ENCODE measurements at places on chromosomes 11 and 22.

- no peak for DNase-seq
Measured at GRCh38 chr11:36953976-36954375, 355.9 kb upstream of the RAG2 start.

- no peak for DNase-seq
Measured at GRCh38 chr11:34988294-34989255, 72.2 kb downstream of the PDHX start.

- no peak for DNase-seq
Measured at GRCh38 chr11:6142936-6143335, 27.2 kb downstream of the OR52B2 start.

DNA sequence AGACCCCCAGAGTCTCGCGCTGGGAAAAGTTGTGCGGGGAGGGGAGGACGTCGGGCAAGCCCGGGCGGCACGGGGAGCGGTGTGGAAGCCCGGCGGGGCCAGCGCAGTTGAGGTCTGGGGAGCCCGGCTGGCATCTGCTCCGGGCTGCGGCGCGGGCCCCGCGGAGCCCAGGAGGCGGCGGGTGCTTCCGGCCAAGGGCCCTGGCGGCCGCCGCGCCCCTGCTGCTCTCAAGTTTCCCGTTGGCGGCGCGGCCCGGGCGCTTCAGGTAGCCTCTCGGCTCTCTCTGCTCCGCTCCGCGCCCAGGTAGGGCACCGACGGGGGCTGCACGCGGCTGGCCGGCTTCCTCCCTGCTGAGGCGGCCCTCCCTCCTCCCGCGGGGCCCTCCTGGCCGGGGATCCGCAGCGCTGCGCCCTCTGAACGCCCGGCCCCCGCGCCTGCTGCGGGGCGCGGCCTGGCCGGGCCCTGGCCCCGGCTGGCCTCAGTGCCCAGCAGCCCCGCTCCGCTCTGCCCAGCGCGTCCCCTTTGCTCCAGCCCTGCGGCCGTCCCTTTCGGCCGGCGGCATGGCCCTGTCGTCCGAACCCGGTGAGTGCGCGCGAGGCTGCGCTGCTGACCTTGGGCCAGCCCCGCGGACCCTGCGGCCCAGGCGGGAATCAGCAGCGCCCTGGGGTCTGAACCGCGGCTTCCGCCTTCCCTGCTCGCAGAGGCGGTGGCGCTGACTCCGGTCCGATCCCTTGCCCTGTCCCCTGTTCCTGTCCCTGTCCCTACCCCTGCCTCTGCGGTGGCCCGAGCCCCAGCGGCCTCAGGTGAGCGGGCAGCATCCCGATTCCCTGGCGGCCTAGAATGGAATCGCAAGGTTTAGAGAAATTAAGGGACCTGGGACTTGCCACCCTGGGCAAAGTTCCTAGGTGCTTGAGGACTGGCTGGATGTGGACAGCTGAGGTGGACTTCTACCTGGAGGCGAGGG, 4.3 kb upstream of the AMPD3 start:
- DNase-seq, result no peak

- DNase-seq, result no peak
Measured at GRCh38 chr22:45656577-45656976, 15.1 kb upstream of the ATXN10 start.

GRCh38 chr11:70072461-70072860, 5.7 kb upstream of the ANO1 start:
- DNase-seq, result no peak

DNA sequence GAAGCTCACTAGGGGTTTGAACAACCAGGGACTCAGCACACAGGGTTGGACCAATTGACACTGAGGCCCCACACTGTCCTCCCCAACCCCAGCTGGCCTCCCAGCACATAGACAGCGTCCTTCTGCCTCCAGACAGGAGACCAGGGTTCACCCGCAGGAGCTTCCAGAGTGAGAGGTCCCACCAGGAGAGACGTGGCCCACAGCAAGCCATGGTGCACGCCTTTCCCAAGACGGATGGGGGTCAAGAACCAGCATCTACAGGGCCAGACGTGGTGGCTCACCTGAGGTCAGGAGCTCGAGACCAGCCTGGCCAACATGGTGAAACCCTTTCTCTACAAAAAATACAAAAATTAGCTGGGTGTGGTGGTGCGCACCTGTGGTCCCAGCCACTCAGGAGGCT, 12.1 kb upstream of the SIGIRR start:
- no peak for DNase-seq

DNA sequence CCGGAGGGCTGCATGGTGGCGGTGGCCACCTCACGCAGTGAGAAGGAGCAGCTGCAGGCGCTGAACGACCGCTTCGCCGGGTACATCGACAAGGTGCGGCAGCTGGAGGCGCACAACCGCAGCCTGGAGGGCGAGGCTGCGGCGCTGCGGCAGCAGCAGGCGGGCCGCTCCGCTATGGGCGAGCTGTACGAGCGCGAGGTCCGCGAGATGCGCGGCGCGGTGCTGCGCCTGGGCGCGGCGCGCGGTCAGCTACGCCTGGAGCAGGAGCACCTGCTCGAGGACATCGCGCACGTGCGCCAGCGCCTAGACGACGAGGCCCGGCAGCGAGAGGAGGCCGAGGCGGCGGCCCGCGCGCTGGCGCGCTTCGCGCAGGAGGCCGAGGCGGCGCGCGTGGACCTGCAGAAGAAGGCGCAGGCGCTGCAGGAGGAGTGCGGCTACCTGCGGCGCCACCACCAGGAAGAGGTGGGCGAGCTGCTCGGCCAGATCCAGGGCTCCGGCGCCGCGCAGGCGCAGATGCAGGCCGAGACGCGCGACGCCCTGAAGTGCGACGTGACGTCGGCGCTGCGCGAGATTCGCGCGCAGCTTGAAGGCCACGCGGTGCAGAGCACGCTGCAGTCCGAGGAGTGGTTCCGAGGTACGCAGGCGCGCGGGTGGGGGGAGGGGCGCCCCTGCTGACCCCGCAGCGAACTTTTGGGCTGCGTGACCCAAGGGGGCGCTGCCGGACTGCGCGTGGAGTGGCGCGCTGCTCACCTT, 670 bp downstream of the NEFH start:
- DNase-seq, result no peak

GRCh38 chr11:19519912-19520641, 192.6 kb upstream of the NAV2 start:
- no peak for DNase-seq

GRCh38 chr11:35436581-35437250, 17.4 kb upstream of the SLC1A2 start:
- no peak for DNase-seq

DNA sequence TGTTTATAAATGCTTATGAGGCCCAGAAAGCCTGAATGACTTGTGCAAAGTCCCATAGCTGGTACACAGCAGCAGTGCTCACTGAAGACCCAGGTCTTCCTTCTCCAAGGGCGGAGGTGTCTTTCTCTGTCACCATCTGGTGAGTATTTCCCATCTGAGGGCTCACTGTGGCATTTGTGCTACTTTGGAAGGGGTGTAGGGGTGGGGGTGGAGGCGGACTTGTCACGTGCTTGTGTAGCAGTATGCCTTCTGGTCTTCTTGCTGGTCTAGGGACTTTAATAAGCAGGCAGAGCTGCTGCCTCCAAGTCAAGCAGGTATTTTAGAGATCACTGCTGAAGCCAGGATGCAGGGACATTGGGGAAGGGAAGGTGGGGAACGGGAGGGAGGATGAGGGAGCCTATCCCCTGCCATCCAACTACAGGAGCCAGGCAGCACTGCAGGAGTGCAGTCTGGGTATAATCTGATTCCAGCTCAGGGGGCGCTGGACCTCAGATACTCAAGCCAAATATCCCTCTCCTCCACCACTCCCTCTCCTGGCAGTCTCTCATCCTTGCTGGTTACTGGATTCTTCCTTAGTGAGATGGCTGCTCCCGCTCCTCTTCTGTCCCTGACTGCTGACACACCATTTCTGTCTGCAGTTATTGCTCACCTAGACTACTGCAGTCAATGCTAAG, 3.4 kb downstream of the ABCC8 start:
- DNase-seq, result no peak

GRCh38 chr11:13036235-13036634, 27.1 kb downstream of the RASSF10 start:
- no peak for DNase-seq

DNA sequence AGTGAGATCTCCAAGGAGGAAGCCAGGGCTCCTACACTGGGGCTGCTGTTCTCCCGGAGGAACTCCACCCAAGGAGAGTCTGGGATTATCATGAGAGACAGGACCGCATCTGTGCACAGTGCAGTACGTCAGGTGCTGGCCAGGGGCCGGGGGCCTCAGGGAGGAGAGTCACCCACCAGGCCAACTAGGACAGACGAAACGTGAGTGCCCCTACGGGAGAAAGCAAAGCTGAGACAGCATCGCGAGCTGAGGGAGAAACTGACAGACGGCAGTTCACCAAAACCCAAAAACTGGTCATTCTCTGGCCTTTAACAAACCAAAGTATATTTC, 273.4 kb downstream of the BRD1 start:
- DNase-seq, result no peak

DNA sequence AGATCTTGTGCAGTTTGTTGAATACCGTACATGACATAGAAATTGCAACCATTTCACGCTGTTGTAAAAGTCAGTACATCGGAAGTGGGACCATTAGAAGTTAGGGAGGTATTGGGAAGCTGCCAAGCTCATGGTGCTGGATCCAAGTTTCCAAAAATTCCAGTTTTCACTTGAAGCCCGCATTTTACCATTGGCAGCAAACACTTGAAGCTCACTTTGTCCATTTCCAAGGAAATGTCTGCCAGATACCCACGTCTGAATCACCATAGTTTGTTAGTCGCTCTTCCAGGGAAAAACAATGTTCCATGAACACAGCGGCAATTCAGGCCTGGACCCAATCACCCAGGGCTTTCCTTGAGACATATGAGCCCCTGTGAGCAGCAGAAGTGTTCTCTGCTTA, 22.6 kb upstream of the PARVB start:
- DNase-seq, result no peak

DNA sequence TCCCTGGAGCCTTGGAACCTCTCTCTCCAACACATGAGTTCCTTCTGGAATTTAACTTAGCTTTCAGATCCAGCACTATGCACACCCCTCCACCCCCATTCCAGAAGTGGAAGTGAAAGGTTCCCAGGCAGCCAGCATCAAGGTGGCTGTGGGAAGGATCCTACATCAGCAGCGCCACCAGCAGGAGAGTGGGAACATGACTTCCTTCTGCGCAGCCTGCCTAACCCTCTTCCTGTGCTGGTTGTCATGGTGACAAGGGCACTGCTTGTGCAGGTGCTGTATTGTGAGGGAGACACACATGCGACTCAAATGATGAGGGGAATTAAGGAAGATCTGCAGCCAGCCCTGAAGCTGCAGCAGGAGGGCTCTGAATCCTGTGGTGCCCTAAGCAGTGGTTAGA, 904.5 kb upstream of the API5 start:
- no peak for DNase-seq

DNA sequence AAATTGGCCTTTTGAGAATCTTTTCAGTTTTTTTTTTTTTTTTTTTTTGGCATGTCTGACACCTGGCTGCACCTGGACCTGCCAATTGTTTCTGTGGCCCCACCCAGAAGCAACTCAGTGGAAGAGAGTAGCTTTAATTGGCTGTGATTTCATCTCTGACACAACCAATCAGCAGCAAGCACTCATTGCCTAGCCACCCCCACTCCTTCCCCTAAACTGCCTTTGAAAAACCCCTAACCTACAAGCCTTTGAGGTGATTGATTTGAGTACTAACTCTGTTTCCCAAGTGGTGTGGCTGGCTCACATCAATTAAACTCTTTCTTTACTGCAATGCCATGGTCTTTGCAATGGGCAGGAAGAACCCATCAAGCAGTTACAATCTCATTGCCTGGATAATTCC, 98.2 kb upstream of the CHORDC1 start:
- DNase-seq, result no peak

- DNase-seq, result no peak
Measured at GRCh38 chr11:130999086-130999485, 82.8 kb upstream of the SNX19 start.

DNA sequence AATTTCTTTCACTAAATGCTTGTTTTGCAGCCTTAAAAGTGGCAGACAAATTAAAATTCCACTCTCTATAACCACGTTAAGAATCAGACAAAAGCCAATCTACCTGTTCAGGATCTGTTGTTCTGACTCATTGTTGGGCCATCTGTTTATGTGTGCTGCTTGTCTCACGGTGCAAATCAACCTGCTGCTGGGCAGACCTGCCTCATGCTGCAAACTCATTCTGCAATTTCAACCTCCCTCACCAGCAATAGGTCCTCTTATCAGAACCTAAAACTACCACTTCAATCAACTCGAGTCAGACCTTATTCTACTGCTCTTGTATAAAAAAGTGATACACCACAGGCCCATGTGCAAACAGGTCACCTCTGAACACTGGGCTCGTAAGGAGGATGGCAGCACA, 75.1 kb downstream of the LARGE2 start:
- DNase-seq, result no peak

- peak; percentile 68 for DNase-seq
Measured at GRCh38 chr11:69101115-69101791, 52.5 kb downstream of the TPCN2 start.

GRCh38 chr11:103898065-103898464, 138.4 kb upstream of the DDI1 start:
- no peak for DNase-seq

DNA sequence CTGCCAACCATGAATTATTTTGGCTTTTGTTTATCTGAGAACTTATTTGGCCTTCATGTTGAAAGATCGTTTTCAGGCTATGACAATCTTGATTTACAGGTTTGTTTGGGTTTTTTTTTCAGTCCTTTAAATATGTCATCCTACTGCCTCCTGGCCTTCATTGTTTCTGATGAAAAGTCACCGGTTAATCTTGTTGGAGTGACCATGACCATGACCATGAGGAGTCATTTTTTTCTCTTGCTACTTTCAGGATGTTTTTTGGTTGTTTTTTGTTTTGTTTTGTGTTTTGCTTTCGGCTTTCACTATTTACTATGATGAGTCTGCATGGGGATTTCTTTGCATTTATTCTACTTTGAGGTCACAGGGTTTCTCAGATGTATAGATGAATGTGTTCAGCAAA, 81.6 kb downstream of the BRD1 start:
- no peak for DNase-seq

DNA sequence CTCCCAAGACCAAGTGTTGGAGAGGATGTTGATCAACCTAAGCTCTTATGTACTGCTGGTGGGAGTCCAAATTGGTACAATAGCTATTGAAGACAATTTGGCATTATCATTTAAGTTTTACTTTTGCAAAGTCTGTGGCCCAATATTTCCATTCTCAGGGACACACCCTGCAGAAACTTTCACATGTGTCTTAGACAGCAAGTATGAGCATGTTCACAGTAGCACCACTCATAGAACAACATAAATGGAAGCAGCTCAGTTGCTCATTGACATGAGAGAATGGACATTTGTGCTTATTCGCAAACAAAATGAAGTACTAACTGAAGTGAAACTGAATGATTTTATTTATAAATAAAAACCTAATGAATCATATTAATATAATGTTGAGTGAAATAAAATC, 135.5 kb downstream of the NOX4 start:
- DNase-seq, result no peak

DNA sequence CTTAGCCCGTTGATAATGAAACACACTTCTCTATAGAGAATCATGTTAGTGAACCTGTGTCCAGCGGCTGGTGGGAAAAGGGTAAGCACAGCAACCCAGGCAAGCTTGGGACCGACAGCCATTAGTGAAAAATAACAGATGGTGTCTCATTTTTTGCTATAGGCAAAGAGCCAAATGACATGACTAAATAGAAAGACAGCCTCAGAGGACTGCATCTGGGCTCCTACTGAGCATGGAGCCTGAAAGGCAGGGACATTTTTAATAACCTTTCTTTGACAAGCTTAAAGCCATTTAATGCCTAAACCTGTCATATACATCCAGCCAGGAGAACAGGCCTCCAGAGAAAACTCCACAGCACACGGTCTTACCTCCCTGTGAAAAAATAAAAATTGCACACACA, 67.0 kb downstream of the FANCF start:
- DNase-seq, result no peak
